ENCODE measurements at places on chromosomes 7 and 10. TPM values are rescaled to one million over a fixed set of nuclear protein-coding genes. Genes with fewer than 3 reads are reported as not detected.
A peak's percentile ranks its signal among the peaks of the same experiment; 100 is the strongest.

DNA sequence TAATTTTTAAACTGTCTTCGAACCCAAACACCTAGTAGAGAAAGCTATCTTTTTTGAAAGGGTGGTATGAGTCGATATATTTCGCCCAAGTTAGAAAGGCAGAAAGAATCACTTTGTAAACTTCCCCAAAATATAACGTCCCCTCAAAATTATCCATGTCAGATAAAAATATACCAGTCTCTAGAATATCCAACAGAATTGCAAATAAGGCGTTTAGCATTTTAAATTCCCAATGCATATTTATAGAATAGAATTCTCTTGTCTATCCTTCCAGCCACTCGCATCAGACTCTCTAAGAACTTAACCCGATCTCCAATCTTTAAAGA lies 2.1 kb downstream of the CTBP2 start:
- H3K27me3 ChIP-seq = peaks cover 70% of the 10 kb centered on the region
- H3K4me1 ChIP-seq = peaks cover 3% of the 10 kb centered on the region
- peak overlapping the region; percentile 51 for H3K4me3 ChIP-seq
- H3K27ac ChIP-seq = peak overlapping the region; percentile 32
- DNase-seq = no peak

- no peak overlapping the region for H3K4me3 ChIP-seq
- DNase-seq = no peak
- H3K27ac ChIP-seq = no peak overlapping the region
- H3K27me3 ChIP-seq = peaks cover 5% of the 10 kb centered on the region
- no peaks in the 10 kb centered on the region for H3K36me3 ChIP-seq
- H3K4me1 ChIP-seq = no peaks in the 10 kb centered on the region
These were observed 229.8 kb upstream of the PODXL start for GRCh38 chr7:131786204-131786603.

- peaks cover 56% of the 10 kb centered on the region for H3K27me3 ChIP-seq
- no peak for DNase-seq
These were observed 4.6 kb upstream of the SERPINE1 start for GRCh38 chr7:101121991-101122932.

- H3K27me3 ChIP-seq = no peaks in the 10 kb centered on the region
- no peak overlapping the region for H3K4me3 ChIP-seq
- no peaks in the 10 kb centered on the region for H3K36me3 ChIP-seq
- DNase-seq = no peak
These were observed 571.1 kb downstream of the IPMK start for GRCh38 chr10:57696641-57697040.

The UBE3C gene
- 62.1 TPM for total RNA-seq

Measured in activated CD8-positive, alpha-beta memory T cell treated with anti-CD3 and anti-CD28 coated beads, Interleukin-2, amount 10 ng/mL, durations not matched to agents 7 days and 5 days (primary cell).